ENCODE measurements at places on chromosomes 3 and 15.

GRCh38 chr15:74375303-74375693 is 7.9 kb upstream of the CYP11A1 start:
- peak; percentile 94 for DNase-seq

DNA sequence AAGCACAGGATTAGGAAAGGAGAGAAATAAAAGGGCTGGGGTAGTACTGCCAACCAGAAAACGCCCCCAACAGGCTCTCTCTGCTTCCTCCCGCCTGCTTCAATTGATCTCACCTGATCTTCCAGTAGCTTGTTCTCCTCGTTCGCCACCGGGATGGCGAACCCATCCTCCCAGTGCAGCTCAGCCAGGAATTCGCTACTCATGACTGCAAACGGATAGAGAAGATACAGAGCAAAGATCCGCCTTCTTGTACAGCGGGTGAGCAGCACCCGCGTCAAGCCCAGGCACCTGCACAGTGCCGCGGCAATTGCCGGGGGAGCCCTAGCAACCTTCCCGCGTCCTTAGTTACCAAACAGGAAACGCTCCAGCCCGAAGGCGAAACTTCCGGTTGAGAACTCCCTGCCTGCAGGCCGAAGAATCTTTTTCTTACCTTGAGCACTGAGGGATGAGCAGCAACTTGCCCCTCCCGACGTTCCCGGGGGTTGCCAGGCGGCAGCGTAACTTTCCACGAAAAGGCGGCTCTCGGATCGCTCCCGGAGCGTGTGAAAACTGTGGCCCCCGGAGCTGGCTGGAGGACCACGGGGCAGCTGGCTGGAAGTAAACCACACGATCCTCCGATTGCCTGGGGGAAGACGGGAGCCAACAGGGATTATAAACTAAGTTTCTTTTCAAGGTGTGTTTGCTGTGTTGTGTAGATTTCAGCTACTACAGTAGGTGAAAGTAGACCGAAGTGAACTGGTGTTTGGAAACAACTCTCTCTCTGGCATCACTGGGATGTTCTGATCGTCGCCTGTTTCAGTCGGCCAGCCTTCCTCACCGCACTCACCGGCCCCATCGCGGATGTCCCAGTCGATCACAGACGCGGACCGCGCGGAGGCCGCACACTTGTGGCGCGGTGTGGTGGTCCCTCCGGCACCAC is at the start of gene CCDC39:
CCDC39 (minus strand) TSS at position 312 of the 919 bp plus-strand sequence; CDS start at position 203, 109 bp downstream.
- peak; percentile 86 for DNase-seq

DNA sequence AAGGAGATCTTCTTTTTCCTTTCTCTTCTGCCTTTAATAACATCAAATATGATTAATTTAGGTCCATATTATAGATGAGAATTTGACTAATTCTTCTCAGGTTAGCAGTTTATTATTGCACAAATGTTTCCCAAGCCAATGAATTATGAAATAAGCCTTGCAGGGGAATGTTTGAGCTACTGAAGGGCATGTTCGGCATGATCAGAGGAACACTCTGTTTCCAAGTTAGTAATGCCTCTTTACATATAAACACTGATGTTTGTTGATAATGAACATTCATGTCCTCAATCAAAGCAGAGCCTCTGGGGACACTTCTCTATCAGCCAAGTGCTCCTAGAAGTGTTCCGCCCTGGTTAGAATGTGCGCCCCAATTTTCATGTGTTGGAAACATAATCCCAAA is 10.0 kb upstream of the CYP1A1 start:
- no peak for DNase-seq

- DNase-seq: no peak
Measured at GRCh38 chr3:73164622-73165021, 103.2 kb downstream of the EBLN2 start.

DNA sequence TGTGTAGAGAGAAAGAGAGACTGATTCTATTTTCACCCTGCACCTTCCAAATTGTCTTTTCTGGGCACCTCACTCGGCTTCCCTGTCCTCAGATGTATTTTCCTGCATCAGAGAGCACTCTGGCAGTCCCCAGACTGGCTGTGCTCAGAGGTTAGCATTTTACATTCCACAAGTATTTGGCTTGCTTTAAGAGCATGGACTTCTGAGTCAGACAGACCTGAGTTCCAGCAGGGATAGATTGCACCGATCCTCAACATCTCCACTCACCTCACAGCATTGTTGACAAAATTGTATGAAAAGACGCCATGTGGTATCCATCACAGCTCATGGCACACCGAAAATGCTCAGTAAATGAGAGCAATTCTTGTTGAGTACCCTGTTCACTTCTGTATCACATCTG is 45.6 kb downstream of the SST start:
- no peak for DNase-seq

DNA sequence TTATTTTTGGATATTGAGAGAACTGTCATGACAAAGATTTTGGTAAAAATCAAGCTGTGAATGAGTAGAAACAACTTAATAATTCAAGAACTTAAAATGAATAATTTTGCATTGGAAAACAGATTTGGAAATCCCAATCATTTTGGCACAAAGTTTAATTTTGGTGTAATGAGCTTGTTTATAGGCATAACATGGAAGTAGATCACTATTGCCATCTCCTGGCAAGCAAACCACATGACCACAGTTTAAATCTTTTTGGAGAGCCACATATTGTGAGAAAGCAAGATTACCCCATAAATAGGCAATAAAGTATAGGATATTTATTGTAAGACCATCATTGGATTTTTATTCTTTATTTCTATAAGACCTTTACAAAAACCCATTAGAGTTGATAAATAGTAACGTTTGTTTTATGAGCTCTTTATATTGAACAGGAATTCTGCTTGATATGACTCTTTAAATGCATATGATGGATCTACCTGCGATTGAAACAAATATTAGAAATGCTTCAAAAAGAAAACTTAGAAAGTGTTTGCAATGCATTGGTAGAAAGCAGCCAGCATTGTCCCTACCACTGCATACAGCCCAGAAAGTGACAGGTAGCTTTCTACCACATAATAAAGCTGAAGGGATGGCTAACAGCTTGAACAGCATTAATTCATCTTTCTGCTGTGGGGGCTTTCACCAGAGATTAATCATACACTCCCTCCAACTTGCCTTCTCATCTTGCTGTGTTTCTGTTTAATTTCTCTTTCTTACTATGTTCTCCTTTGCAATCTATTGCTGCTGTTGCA is 766.8 kb downstream of the TBL1XR1 start:
- no peak for DNase-seq

- no peak for DNase-seq
Measured at GRCh38 chr3:120427201-120427600, 23.6 kb downstream of the FSTL1 start.

- no peak for DNase-seq
Measured at GRCh38 chr15:62291262-62291661, 126.2 kb upstream of the C2CD4B start.

GRCh38 chr3:66139415-66139814 is 81.4 kb upstream of the SLC25A26 start:
- no peak for DNase-seq

DNA sequence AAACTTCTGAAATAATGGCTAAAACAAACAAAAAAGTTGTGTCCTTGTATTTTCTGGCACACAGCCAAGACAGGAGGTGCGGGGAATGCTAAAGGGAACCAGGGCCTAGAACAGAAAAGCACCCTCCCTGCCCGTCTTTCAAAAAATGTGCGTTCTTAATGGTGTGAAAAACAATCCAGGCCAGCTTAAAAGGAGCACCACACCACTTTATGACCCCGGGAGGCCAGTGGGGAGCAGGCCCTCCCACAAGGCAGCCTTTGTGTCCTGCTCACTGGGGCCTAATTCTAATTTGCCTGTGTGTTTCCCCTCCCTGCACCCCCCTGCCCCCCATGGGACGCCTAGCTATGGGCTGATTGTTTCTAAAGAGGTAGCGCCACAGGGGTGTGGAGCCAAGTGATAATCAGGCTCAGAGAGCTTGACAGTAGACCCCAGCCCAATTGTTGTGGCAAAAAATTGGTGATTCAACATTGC is 181.4 kb downstream of the GREM1 start:
- DNase-seq: no peak

GRCh38 chr3:183698756-183699155 is 1.2 kb downstream of the YEATS2 start:
- DNase-seq: no peak

GRCh38 chr3:152323834-152324233 is 55.1 kb downstream of the MBNL1 start:
- no peak for DNase-seq

- DNase-seq: no peak
Measured at GRCh38 chr3:178217479-178217878, 318.8 kb upstream of the KCNMB2 start.

GRCh38 chr15:97084650-97085049 is 754.1 kb downstream of the NR2F2 start:
- DNase-seq: no peak

DNA sequence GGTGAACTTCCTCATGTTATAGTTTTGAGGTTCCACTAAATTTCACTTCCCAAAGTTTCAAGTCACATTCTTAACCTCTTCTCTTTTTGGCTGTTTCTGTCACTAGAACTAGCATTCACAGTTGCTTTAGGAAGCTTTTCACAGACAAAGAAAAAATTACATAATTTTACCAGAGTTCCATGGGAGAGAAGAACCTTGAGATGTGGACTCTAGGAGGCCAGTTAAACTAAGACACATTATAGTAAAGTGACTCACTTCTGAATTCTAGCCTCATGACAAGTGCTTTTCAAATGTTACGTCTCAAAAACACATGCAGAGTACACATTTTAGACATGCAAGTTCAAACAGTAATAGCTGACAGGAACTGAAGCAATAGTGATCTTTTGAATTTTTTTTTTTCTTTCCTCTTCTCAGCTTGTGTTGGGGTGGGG is 39.9 kb upstream of the LRTM1 start:
- no peak for DNase-seq

DNA sequence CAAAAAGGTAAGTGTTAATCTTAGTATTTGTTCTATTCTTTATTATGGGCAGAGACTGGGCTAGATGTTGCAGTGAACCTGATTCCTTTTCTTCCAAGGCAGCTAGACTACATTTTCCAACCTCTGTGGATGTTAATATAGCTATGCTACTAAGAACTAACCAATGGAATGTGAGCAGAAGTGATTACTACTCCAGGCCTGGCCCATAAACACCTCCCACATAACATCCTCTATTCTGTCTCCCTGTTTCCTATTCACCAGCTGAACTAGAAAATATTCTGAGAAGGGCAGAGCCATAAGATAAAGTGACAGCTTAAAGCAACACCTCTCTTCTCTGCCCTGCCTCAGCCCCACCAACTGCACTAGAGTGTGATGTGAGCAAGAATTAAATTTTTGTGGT is 29.4 kb downstream of the CD200R1L start:
- DNase-seq: no peak

- DNase-seq: no peak
Measured at GRCh38 chr3:10645800-10646199, 140.4 kb upstream of the ATP2B2 start.

DNA sequence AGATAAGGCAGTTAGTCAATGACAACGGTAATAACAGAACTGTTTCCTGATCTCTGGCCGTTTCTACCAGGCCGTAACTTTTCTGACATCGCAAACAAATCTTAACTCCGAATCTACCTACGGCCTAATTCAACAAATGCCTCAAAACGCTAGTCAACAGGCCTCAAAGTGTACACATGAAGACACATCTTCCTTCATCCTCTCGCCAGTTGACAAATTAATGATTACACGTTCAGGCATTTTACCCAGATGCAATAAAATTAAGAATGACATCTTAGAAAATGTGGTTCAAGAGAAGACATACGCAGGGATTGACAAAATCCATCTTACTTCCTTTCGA is 1.5 kb downstream of the SFMBT1 start:
- DNase-seq: no peak

DNA sequence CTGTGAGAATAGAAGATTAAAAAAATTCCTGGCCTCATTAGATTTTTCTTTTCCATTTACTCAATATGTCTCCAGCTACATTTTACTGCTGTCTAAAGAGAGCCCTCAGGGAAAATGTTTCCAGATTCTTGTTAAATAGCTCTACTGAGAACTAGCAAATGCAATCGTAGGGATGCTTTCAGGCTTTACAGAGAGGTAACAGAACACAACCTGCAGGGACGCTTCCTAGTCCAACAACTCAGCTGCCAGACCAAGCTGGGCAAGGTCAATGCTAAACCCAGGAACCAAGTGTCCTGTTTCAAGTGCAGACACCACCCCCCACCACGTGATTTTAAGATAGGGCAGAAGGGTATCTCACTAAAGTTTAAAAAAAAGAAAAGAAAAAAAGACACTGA is 25.2 kb downstream of the ARHGEF3 start:
- no peak for DNase-seq

GRCh38 chr15:64521201-64521600 is 60.8 kb downstream of the ZNF609 start:
- no peak for DNase-seq

GRCh38 chr15:82538961-82539690 is 1.1 kb downstream of the RPS17 start:
- DNase-seq: peak; percentile 40

GRCh38 chr3:124972457-124972856 is 37.9 kb upstream of the MUC13 start:
- no peak for DNase-seq

DNA sequence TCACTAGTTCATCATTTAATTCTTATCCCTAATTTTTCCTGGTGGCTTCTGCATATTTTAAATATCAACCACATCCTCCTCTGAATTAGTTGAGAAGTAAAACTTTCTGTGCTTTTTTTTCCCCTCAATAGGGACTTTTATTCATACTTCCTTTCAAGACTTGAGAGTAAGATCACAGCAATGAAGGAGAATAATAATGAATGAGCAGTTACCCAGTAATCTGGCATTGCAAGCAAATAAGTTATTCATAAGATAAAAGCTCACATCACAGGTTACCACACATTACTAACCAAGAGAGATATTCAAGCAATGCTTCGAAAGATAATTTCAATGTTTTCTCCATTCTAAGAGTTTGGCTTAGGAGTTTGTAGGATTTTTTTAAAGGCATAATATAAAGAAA is 50.3 kb downstream of the BTLA start:
- DNase-seq: no peak

DNA sequence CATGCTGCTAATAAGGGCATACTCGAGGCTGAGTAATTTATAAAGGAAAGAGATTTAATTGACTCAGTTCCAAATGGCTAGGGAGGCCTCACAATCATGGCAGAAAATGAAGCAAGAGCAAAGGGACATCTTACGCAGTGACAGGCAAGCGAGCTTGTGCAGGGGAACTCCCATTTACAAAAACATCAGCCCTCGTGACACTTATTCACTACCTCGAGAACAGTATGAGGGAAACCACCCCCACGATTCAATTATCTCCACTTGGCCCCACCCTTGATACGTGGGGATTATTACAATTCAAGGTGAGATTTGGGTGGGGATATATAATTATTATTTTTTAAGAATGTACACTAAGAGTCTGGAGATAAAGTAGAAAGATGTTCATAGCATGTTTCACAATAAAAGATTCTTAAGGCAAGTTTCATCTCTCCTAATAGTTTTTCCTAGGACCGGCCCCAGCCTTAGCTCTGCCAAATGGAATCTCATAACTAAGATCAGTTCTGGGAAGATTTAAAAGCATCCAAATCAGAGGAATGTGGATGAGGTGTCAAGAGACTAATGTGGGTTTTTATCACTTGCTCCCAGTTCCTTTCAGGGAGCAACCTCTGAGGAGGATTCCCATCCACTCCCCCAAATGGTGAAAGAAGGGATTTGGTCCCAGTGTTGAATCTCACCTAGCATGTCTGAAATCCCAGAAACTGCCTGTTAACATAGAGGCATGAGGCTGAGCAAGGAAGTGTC is 221.0 kb downstream of the ZMAT3 start:
- no peak for DNase-seq

- DNase-seq: no peak
Measured at GRCh38 chr3:159102001-159102400, 300.1 kb downstream of the MFSD1 start.

All from stimulated activated CD8-positive, alpha-beta memory T cell treated with anti-CD3 and anti-CD28 coated beads, Interleukin-4, amount 100 ng/mL, for 48 hours (primary cell).